Thoracic aorta (tissue), 2 donors: ENCODE measurements at places on chromosomes 5 and 9.

DNA sequence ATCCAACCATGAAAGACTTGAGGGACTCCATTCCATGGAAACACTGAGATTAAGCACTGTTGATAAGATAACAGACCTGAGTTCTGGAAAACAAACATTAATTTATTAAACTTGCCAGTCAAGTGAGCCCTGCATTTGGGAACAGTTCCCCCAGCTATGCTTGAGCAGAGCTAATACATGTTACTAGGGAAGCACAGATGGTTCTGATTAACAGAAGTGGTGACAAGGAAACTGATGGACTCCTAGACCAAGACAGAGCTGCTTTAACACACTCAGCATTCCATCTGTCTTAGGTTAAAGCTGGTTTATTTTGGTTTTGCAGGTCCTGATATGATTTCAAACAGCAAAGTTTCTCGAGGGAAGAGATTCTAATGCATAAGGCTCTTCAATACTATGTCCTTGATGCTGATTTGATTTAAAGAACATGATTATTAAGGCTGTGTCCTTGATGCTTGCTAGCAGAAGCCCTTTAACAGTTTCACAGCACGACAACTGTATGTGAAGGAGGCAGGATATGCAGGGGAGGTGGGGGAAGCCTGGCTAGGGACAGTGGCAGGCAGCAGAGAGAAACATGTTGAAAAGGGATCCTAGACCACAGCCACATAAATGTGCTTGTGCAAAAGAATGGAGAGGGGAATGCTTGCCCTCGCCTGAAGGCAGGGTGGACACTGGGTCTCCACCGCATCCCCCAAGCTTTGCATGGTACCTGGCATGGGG is 66.2 kb downstream of the ACTBL2 start:
- no peak for DNase-seq

GRCh38 chr9:129765764-129766317 is 13.0 kb upstream of the PTGES start:
- DNase-seq = no peak

GRCh38 chr5:39774605-39775004 is 349.8 kb upstream of the DAB2 start:
- no peak for DNase-seq

DNA sequence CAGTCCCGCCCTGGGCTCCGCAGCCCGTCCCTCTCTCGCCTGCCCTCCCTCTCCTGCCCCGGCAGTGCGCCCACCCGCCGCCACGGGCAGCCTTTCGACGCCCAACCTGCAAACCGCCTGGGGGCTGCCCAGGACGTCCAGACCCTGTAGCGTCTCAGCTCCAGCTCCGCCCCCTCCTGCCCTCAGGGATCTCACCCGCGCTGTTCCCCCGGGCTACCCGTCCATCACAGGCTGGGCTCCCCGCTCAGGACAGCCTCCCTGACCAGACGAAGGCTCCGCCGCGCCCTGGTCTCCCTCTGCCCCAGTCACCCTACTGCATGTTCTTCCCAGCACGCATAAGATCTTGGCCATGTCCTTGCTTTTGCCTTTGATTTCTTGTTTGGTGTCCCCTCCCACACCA is 1.4 kb downstream of the RASGEF1C start:
- no peak for DNase-seq

DNA sequence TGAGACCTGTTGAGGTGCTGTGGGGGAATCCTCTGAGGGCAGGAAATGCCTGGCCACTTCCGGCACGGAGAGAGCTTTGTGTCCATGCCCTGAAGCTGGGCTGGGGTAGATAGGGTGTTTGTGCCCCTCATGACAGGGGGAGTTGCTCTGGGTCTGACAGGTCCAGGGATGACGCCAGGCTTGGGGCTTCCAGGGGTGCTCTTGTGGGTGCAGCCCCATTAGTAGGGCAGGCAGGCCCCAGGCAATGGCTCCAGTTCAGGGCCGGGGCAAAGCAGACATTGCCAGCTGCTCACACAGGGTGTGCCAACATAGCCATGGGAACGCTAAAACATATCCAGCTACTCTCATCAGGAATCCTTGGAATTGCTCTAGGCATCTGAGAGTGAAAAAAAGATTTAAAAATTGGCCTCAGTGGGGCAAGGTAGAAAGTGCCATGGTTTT is 21.1 kb downstream of the PITX1 start:
- DNase-seq = no peak

GRCh38 chr5:150457562-150458240 is 8.2 kb upstream of the RPS14 start:
- no peak for DNase-seq
